Right atrium auricular region (tissue), 2 donors: ENCODE measurements at places on chromosomes 7 and 10. TPM values are rescaled to one million over a fixed set of nuclear protein-coding genes. Genes with fewer than 3 reads are reported as not detected.

DNA sequence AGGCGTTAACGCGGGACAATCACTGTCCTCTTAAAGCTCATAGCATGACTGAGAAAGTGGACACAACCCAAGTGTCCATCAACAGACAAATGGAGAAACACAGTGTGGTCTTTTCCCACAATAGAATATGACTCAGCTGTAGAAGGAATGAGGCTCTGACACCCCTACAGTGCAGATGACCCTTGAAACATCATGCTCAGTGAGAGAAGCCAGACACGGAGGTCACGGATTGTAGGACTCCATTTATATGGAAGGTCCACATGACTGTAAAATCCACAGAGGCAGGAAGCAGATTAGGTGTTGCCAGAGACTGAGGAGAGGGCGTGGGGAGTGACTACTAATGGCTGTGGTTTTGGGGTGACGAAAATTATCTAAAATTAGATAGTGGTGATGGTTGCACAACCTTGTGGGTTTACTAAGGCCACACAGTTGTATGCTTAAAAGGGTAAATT, 6.1 kb upstream of the NCAPG2 start:
- H3K4me1 ChIP-seq, result peaks cover 3% of the 10 kb centered on the region
- H3K36me3 ChIP-seq, result no peaks in the 10 kb centered on the region
- no peak overlapping the region for H3K27ac ChIP-seq
- no peak for DNase-seq

DNA sequence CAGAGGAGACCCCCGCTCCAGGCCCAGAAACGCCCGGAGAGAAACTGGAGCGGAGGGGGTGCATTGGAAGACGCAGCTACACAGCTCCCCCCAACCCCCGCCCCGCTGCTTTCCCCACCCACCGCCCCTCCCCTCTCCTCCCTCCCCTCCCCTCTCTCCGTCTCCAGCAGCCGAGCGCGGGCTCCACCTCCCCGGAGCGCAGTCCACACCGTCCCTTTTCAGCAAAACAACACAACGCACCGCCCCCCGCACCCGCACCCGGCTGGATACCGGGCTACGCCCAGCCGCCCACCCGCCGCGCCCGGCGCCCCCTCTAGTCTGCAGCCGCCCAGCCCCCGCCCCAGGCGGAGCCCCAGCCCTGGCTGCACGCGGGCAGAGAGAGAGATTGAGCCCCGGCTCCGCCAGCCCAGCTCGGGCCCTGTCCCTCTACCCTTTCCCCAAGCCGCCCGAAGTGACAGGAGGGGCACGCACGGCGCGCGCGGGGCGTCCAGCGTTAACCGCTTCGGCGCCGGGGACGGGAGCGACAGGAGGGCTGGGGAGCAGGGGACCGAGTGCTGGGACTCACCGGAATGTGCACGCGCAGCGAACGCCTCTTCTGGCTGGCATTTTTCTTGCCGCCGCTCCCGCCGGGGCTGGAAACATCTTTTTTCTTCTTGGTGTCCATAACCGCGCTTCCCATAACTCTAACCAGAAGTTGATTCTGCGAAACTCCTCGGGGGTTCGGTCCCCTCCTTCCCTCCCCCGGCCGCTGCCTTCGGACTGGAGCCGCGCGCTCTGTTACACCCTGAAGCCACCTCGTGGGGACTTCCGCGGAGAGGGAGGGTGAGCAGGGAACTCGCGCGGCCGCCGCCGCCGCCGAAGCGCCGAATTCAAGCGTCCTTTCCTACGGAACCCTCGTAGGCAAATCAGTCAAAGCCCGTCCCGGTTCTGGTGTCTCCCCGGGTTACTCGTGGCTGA, 695 bp downstream of the PRKAG2 start:
- no peaks in the 10 kb centered on the region for H3K27me3 ChIP-seq
- peak overlapping the region; percentile 77 for H3K4me3 ChIP-seq
- H3K4me1 ChIP-seq, result no peaks in the 10 kb centered on the region
- H3K36me3 ChIP-seq, result no peaks in the 10 kb centered on the region
- DNase-seq, result peak; percentile 82
- H3K27ac ChIP-seq, result peak overlapping the region; percentile 98

- no peak for DNase-seq
- no peaks in the 10 kb centered on the region for H3K36me3 ChIP-seq
- no peaks in the 10 kb centered on the region for H3K27me3 ChIP-seq
- H3K4me3 ChIP-seq, result no peak overlapping the region
Measured at GRCh38 chr10:86049442-86049841, 317.2 kb downstream of the GRID1 start.

DNA sequence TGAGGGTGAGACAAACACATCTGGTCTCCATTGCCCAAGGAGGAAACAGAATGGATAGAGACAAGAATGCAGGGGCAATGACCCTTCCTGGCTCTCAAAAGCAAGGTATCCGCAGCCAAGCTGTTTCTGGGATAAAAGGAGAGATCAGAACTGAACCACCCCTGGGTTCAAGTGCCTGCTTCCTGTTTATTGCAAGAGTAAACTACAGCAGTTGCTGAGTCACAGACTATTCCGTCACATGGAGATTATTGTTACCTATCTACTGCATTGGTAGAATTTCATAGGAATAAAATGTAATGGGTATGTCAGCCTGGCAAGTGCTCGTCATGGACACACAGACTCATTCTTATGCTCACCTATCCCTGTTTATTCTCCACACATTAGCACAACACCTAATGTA, 821.6 kb downstream of the GRID1 start:
- H3K27ac ChIP-seq, result no peak overlapping the region
- H3K4me1 ChIP-seq, result no peaks in the 10 kb centered on the region
- no peaks in the 10 kb centered on the region for H3K27me3 ChIP-seq
- DNase-seq, result no peak
- H3K4me3 ChIP-seq, result no peak overlapping the region
- H3K36me3 ChIP-seq, result no peaks in the 10 kb centered on the region

ATG9B gene
- not detected for total RNA-seq

ICA1 gene
- total RNA-seq, result 51.8 TPM

HOXA3 gene
- total RNA-seq, result 0.28 TPM

ANKRD30A gene
- not detected for total RNA-seq

CPA2 gene
- not detected for total RNA-seq

IFIT1 gene
- total RNA-seq, result 10.6 TPM

ZNF804B gene
- total RNA-seq, result 0.26 TPM
